ENCODE measurements at places on chromosomes 6 and 20.
A peak's percentile ranks its signal among the peaks of the same experiment; 100 is the strongest.

GRCh38 chr6:63882208-63882607 is 246.6 kb downstream of the PHF3 start:
- no peak for DNase-seq

- no peak for DNase-seq
Measured at GRCh38 chr6:140970485-140970884, 1162.2 kb upstream of the GJE1 start.

- no peak for DNase-seq
Measured at GRCh38 chr20:21387528-21387927, 9.8 kb downstream of the NKX2-4 start.

GRCh38 chr6:13832778-13833177 is 18.4 kb upstream of the MCUR1 start:
- DNase-seq = no peak

DNA sequence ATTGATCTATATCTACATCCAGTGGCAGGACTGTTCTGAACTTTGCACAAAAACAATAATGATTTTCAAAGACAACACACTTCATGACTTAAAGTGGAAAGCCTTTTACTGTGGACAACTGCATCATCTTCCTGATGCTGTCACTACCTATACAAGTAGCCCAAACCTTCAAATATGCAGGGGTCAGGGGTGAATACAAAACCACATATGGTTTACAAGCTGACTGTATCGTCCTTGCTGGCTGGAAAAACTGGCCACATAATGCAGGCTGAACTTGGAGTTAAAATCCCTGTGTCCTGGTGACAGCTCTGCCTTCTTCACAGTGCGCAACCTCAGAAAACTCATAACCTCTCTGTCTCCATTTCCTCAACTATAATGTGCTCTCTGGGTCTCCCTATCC is 128.9 kb downstream of the GMDS start:
- DNase-seq = no peak

GRCh38 chr6:128855581-128856085 is 27.3 kb upstream of the LAMA2 start:
- no peak for DNase-seq

DNA sequence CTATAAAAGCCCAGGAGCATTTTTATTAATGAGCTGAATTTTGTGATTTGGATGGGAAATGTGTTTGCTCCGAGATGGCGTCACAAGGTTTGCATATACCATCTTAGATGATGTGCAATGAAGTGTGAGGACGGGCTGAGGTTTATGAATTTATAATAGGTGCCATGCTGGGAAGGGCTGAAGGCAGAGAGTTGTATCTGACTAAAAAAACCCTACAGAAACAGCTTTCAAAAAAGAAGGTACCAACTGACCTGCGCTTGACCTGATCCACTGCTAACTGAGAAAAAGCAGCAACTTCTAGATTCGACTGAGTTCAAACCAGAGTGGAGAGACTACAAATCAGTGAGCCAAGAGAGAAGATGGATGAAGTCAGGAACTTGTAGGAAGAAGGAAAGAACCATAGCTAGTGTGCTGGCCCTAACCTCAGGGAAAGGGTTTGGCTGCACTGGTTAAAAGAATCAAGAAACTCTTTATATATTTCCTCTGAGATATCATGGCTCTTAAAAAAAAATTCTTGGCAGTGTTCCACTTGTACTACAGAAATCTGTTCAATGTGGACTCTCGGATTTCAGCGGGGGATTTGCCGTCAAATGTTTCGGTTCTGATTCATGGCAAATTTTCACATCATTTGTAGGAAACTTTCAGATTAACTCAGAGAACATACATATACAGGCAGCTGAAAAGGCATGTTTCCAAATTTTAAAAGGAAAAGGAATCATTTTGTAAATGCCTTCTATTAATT is 56.5 kb upstream of the HDGFL1 start:
- no peak for DNase-seq

- no peak for DNase-seq
Measured at GRCh38 chr6:159665868-159666635, 27.0 kb downstream of the SOD2 start.

DNA sequence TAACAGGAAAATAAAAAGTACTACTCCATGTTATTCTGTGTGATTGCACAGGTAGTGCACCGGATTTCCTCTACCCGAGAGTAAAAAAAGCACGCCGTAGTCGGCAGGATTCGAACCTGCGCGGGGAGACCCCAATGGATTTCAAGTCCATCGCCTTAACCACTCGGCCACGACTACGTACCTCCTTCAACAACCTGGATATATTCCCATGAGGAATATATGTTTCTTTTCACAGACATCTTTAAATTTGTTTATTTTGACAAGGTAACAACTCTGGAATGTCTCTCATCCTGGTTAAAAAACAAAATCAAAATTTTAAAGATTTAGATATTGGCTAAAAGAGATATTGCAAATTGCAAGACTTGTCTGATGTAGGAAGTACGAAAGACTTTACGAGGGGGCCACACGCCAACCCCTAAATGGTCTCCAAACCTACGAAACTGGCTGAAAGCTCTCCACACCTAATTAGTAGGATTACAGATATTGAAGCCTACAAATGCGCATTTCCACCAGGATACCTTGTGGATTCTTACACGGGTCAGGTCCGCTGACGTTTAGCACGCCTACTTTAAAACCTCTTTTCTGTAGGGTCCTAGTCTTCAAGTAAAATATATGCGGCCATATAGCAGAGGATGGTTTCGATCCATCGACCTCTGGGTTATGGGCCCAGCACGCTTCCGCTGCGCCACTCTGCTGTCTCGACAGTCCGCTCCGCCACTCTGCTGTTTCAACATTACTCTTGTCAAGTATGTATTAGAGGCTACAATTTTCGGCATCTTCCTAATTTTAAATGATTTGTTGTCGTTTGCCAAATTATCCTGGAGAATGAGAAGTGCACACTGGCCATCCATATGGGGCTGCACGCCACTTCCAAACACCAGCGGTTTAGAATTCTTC is 52.2 kb upstream of the BTN3A2 start:
- DNase-seq = peak; percentile 68

GRCh38 chr6:1894954-1895353 is 285.2 kb downstream of the FOXC1 start:
- no peak for DNase-seq

DNA sequence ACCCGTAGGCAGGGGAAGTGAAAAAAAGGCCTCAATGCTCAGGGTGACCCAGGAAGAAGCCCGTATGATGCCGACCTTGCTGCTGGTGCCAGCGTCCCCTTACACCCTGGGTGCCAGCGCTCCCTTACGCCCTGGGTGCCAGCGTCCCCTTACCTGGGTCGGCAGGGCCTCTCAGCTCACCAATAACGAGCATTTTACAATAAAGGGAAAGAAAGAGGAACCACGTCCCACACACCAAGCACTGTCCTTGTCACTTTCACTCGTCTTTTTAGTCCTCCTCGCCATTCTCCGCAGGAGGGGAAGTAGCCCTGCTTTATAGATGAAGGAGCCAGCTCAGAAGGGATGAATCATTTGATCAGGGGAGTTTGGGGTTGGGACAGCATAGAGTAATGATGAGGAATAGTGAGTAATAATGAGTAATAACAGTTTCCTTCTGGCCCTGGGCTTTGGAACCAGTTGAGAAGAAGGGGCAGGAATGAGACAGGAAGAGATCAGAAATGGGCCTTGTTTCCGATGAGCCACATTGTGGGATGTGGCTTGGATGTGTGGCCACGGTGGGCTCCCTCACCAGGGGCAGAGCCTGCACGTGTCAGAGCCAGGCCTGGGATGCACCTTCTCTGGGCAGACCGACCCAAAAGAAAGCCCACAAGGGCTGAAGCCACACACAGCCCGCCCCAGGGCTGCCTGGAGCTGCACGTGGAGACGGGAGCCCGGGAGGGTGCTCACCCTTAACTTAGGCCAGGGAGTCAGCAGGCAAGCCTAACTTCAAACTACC is 75.7 kb downstream of the SYNJ2 start:
- no peak for DNase-seq

DNA sequence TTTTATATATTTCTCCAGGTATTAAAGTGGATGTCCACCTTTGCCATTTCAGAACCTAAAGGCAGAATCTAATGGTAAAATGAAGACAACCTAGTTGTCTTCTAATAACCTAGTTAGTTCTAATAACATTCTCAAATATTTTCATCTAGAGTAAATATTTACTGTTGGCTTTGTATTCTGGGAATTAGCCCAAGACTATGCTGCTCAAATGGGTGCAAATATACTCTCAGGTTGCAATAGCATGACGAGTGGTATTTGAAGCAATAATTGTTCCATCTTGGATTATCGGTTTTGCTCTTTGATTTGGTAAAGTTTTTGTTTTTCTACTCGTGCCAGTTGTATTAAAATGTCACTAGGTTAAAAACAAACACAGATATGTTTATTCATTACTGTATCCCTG is 21.0 kb upstream of the RSPH4A start:
- DNase-seq = no peak

DNA sequence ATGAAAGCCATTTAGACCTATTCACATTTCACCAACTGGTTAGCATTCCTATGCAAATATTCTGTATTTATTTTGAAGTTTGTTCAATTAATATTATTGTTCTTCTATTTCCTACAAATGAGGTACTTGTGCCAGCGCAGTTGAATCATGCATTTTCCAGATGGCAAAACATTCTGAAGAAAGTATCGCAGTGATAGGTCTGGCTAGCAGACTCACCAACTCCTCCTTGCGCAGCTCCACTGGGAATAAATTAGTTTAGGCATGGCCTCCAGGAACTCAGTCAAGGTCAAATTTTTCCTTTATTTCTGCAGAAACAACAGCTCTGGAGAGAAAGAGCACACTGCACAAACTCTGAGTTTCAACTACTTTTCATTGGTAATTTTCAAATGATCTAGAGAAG is 437.7 kb downstream of the COL12A1 start:
- DNase-seq = no peak
